ENCODE measurements at places on chromosomes 3 and 15.

- no peak for DNase-seq
Measured at GRCh38 chr3:42228796-42229195, 37.2 kb downstream of the CCK start.

GRCh38 chr3:116591236-116591635 lies 118.3 kb upstream of the TUSC7 start:
- DNase-seq, result no peak

- DNase-seq, result no peak
Measured at GRCh38 chr3:9653565-9654248, 4.4 kb downstream of the MTMR14 start.

GRCh38 chr15:41734079-41734478 lies 40.2 kb upstream of the MAPKBP1 start:
- DNase-seq, result no peak

DNA sequence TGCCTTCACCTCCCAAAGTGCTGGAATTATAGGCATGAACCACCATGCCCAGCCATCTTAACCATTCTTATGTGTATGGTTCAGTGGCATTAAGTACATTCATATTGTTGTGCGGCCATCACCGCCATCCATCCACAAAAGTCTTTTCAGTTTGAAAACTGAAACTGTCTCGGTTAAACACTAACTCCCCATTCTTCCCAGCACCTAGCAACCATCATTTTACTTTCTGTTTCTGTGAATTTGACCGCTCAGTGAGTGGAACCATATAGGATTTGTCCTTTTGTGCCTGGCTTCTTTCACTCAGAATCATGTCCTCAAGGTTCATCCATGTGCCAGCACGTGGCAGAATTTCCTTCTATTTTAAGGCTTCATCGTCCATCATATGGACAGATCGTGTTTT lies 5.8 kb downstream of the MCM2 start:
- DNase-seq, result no peak

GRCh38 chr3:121941592-121941991 lies 47.4 kb downstream of the SLC15A2 start:
- no peak for DNase-seq

DNA sequence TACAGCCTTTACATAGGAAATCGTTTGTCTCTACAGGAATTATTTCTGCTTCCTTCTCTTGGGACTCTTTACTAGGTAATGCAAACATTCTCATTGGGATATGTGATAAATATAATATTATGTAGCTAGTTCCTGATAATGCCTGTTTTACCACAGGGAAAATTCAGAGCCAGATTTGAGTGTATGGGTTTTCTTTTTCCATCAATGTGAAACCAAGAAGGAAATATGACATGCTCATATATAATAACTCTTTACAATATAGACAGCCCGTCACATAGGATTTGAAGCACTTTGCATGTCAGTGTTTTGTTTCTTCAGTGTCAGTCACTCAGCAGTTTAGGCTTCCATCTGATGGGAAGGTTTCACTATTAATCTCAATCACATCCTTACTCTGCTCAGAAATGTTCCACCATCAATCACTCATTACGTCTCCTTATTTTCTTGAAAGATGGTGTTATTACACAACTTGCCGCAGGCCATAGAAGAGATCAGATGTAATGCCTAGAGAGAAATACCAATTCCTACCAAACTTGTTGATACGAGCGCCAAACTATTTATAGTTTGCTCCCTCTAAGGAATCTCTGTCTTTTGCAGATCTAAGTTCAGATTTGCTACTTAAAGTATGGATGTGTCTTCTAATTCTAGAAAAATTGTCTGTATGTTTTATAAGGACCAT lies 314.8 kb downstream of the DIPK2A start:
- DNase-seq, result no peak
